ENCODE measurements at places on chromosomes 5 and 9.
A peak's percentile ranks its signal among the peaks of the same experiment; 100 is the strongest.

DNA sequence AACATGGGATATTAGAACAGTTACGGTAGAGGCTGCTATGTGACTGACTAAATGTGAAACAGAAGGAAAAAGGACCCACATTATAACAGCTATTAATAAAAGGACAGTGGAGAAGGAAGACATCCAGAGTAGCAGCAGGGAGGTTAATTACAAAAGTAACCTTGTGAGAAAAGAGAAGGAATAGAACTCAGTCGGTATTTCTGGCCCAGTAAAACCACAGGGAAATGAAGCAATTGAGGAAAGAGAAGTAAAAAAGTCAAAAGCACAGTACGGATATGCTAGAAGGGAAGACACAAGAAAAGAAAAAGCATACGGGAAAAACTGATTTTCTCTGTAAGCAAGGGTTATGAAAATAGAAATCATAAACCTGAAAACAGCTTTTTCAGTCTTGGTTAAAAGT, 164.7 kb downstream of the RFX3 start:
- DNase-seq, result no peak

- DNase-seq, result no peak
Observed at GRCh38 chr5:52809884-52810283, 22.2 kb downstream of the ITGA1 start.

DNA sequence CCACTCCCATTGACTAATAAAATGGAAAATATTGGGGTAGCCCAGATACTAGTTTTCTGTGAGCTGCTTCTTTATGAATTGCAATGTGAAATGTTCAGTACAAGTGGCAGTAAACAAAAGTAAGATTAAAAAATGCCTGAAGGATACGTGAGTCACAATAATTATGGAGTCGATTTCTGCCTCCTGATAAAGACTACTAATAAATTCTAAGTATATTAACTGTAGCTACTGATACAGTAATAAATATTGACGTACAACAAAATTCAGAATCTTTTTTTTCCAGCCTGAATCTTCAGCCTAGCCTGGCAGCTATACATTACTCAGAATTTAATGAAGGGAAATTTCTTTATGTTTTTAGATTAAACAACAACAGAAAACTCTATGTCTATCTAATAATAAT, 218.1 kb downstream of the MPDZ start:
- DNase-seq, result no peak

- no peak for DNase-seq
Observed at GRCh38 chr5:31768784-31769183, 129.9 kb downstream of the PDZD2 start.

- no peak for DNase-seq
Observed at GRCh38 chr9:117752894-117753293, 48.7 kb downstream of the TLR4 start.

- peak; percentile 49 for DNase-seq
Observed at GRCh38 chr5:28896949-28897348, 1858.6 kb upstream of the CDH9 start.

GRCh38 chr5:134242146-134242545, 16.3 kb upstream of the PPP2CA start:
- DNase-seq, result peak; percentile 28

DNA sequence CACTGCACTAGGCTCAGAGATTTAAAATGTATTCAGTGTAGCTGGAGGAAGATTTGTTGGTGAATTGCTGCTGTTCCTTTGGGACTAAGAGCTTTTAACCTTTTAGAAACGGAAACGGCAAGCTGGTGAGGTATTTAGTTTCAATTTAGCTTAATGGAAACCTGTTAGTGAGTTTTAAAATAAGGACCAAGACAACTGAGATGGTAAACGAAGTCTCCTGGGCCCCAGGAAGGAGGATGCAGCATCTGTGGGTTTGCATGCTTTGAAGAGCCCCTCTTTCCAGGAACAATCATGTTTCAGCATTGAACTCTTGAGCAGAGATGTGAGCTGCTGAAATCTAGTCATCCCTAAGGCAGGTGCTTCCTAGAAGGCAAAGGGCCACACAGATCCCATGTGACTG, 16.5 kb downstream of the DNAI1 start:
- DNase-seq, result no peak

- no peak for DNase-seq
Observed at GRCh38 chr9:136949239-136949816, 2.7 kb upstream of the LCN12 start.

- DNase-seq, result no peak
Observed at GRCh38 chr5:67887748-67888161, 327.8 kb upstream of the PIK3R1 start.

GRCh38 chr5:476102-476813, 33.3 kb downstream of the EXOC3 start:
- DNase-seq, result no peak

- no peak for DNase-seq
Observed at GRCh38 chr5:119532637-119533036, 80.3 kb downstream of the HSD17B4 start.

DNA sequence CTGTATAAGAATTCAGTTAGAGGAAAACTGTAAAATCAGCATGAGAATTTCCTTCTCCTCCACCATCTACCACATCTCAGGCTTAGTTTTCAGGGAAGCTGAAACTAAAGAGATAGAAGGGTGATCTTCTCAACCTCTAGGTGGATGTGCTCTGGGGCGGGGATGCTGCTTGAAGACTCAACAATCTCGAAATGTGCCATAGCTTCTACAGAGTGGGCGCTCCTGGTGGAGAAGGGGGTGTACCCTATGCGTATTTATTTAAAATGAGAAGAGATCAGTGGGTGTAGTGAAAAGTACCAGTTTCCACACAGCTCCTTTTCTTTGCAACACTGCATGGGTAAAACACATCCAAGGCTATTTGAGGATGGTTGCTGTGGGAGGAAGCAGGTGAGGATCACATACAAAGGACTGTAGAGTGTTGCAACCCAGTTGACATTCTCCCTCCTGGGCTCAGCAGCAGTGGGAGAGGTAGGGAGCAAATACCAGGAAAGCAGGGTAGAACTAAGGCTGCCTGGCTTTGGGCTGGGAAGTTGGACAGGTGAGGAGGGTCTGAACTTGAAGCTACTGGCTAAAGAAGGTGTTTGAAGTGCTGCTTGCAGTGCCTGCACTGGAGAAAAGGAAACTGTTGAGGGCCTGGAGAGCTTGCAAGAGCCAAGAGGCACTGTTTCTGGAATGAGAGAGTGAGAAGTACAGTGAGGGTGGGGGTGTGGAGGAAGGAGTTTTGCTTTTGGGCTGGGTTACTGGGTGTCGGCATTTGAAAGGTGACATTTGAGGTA, 73.1 kb downstream of the MAST4 start:
- DNase-seq, result no peak

- peak; percentile 7 for DNase-seq
Observed at GRCh38 chr5:13217636-13218035, 726.9 kb downstream of the DNAH5 start.

DNA sequence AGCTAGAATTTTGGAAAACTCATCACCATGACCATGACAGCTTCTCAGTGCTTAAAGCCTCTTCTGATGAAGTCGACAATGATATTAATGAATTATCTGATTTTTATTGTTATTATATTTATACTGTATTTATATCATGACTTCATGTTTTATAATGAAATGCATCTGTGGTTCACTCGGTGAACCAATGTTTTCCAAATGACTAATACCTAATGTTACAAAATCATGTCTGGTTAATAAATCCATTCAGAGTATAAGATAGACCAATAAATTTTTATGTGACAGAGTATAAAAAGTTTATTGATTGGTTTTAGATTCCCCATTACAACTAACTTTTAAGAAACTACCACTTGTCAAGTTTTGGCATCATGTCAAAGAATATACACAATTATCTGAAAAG, 416.5 kb downstream of the MLLT3 start:
- no peak for DNase-seq

- peak; percentile 65 for DNase-seq
Observed at GRCh38 chr5:156815988-156816599, 34.0 kb upstream of the PPP1R2B start.

- DNase-seq, result no peak
Observed at GRCh38 chr5:84614906-84615305, 230.2 kb upstream of the EDIL3 start.

DNA sequence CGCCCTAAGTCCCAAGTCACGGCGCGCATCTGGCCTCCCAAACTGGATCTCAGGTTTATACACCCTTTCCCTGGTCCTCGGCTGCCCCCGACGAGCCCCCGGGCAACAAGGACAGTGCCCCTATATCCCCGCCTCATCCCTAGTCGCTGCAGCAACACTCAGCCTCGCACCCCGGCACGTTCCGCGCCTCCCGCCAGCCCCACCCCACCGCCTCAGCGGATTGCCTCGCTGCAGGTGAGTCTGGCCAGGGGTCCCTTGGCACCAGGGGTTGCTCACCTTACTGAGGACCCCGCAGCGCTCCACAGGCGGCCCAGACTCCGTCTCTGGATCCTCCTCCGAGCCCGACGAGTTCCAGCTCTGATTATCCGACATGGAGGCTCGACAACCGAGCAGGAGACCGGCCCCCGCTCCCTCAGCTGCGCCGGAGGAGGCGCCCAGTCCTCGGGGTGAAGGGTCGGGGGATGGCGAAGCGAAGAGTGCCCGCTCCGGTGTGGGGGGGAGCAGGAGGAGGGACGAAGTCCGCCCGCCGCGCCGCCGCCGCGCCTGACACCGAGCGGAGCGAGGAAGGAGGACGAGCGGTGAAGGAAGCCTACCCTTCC, 494 bp downstream of the CERT1 start:
- DNase-seq, result peak; percentile 23

GRCh38 chr9:87639949-87640348, 86.0 kb upstream of the CTSL start:
- DNase-seq, result no peak

DNA sequence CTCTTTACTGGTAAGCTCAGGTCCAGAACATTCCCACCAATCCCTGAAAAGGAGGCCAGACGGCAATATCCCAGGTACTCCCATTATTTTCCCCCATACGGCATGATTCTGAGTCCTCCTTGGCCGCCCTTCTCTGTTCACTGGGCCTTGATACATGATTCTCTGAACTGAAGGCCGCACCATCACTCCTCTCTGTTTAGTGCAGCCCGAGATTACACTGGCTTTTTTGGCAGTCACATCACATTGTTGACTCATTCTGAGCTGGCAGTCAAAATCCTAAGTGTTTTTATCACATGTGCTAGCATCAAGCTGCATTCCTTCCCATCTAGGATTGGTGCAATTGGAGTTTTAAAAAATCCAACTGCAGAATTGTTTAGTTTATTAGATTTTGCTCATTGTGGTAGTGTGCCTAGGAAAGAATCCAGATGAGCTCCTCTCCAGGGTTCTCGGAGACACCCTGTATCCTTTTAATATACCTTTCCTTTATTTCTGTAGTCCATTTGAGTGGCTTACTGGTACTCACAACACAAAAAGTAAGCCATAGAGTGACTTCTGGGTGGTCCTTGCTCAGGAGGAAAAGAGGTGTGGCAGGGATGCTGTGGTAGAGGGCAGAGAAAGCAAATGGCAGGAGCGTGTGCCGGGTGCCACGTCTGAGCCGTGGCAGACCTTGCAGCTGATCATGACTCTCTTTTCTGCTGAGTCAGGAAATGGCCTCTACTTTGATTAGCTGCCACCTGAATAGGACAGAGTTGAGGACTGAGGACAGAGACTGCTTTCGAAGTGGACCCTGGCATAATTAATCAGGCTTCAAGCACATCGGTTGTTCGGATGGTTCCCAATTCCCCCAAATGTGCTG, 121.1 kb upstream of the IL12B start:
- no peak for DNase-seq

DNA sequence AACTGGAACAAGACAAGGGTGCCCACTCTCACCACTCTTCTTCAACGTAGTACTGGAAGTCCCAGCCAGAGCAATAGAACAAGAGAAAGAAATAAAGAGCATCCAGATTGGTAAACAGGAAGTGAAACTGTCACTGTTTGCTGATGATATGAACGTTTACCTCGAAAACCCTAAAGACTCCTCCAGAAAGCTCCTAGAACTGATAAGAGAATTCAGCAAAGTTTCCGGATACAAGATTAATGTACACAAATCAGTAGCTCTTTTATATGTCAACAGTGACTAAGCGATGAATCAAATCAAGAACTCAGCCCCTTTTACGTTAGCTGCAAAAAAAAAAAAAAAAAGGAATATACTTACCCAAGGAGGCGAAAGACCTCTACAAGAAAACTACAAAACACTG, 306.6 kb downstream of the PLK2 start:
- DNase-seq, result no peak

GRCh38 chr9:3436629-3437420, 89.0 kb downstream of the RFX3 start:
- peak; percentile 5 for DNase-seq

GRCh38 chr5:58890701-58891085, 307.8 kb downstream of the RAB3C start:
- no peak for DNase-seq

DNA sequence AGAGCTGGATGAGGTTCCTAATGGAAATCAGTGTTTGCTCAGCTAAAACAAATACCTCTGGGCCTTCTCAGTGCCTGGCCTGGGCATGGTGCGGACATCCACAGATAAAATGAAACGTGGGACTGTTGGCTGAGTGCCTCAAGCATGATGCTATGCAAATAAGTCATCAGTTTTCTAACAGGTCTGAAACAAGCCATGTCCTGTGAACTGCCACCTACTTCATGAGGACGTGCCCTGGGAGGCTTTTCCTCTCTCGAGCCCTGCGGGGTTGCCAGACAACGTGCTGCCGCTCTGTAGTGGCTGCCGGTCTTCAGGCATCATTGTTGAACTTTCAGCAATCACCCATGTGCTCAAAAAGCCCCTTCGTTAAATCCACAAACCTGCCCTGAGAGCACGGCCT, 240.4 kb upstream of the IRX2 start:
- no peak for DNase-seq

DNA sequence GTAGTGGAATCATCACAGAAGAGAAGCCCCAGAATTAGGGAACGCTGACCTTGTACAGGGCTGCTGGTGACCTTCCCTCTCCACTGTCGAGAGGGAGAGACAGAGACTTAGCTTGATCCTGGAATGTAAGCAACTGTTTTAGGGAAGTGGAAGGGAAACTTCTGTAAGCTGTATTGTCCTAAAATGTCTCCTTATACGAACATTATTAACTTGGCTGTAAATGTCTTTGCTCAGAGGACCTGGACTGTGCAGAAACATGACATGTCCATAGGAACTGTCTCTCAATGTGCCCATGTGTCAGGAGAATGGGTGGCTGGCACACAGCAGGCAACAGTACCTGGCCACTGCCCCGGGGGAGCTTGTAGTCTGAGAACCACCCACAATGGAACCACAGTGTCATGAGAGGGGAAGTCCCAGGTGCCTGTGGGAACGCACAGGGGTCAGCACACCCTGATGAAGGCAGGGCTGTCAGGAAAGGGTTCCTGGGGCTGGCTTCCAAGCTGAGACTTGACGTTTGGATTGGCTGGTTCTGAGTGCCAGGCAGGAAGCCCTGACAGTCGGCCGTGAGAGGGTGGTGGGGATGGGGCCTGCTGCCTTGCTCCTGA, 34.0 kb downstream of the DAP start:
- no peak for DNase-seq
